Activated gamma-delta T cell treated with Interleukin-2 at 50 U/mL for 16 hours (primary cell): ENCODE measurements at places on chromosomes 5 and 9.
A peak's percentile ranks its signal among the peaks of the same experiment; 100 is the strongest.

DNA sequence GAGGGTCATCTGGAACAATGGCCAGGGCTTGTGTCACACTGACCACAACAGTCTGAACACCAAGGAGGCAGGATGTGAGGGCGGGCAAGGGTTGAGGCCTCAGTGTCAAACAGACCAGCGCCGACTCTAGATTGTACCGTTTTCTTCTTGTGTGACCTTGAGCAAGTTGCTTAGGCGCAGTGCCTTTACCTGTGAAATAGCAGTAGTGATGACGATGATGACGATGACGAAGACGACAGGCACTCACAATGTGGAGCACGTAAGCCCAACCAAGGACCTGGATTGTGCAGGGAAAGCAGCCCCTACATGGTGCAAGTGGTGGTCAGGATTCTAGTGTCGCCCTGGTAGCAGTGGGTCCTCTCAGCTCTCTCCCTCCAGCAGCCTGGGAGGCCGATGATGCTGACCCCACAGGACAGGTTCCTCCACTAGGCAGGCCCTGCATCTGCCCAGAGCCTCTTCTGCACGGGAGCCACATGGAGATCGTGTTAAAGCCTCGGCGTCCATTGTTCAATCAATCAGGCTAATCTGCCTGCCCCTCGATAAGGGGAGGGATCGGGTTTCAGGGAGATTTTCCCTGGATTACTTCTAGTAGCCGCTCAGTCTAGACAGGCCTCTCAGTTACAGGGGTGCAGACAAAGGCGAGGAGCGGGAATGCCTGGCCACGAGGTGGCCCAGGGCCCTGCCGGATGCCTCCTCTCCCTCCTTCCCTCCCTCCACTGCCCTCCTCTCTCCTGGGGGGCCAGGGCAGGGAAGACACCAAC lies 91.7 kb downstream of the MACROH2A1 start:
- DNase-seq, result no peak

GRCh38 chr5:24535646-24536045 lies 109.1 kb downstream of the CDH10 start:
- DNase-seq, result no peak

- DNase-seq, result no peak
These were observed 17.0 kb upstream of the NDUFS4 start for GRCh38 chr5:53543401-53543800.

DNA sequence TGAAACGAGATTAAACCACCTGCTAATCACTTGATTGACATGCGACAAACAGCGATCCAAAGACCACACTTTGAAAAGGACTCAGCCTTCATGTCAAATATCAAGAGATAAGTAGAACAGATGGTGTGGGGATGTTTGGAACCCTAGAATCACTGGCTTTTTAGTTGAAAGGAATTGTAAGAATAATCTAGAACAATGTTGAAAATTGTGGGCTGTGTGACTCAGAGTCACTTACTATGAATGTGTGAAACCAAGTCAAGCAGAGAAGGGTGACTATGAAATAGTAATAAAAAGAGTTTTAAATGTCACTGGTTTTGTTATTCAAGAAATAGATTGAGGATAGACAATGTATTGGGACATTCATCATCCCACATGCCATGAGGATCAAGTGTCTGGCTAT lies 14.1 kb upstream of the C1QTNF3 start:
- no peak for DNase-seq

DNA sequence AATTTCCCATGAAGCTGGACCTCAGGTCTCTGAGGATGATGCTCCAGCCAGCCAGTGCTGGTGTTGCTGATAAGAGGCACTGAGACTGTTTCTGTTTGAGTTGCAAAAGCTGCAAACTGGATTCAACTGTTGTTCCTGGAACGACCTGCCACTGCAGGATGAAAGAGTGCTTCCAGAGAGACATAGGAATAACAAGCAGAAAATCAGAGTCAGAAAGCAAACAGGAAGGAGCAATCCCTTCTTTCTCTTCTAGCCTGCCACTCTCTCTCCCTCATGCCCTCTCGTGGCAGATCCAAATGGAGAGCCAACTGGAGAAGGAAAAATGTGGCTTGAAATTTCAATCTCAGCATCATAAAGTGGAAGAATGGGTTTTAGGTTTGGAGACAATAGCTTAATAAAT lies 110.4 kb downstream of the STARD4 start:
- DNase-seq, result no peak

DNA sequence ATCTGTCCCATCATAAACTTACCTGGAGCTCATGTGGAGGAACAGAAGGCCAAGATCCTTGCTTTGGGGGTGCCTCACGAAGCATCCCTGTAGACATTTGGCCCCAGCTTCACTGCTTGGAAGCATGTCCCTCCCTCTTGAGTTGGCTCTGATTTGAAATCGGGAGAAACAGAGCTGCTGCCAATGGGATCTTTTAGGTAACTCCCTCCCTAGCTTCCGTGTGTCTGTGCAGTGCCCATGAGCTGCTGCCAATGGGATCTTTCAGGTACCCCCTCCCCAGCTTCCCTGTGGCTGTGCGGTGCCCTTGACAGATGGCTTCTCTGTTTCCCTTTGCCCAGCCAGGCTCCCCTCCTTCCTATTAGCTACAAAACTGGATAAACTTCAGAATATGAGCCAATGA lies 178.0 kb downstream of the NR3C1 start:
- DNase-seq, result no peak

DNA sequence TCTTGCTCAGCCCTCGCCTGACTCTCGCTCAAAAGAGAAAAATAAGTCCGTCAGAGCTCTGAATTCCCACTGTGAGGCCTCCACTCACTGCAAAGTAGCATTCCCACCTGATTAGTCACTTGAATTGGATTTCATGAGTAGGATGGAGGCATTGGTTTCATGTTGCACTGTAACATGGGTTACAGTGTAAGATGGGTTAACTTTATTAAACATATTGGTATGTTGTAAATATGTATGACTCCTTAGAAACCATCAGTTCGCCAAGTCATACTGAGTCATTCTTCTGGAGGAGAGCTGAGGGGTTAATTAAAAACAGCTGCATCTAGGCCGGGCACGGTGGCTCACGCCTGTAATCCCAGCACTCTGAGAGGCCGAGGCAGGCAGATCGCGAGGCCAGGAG lies 93.8 kb upstream of the BNC2 start:
- no peak for DNase-seq

DNA sequence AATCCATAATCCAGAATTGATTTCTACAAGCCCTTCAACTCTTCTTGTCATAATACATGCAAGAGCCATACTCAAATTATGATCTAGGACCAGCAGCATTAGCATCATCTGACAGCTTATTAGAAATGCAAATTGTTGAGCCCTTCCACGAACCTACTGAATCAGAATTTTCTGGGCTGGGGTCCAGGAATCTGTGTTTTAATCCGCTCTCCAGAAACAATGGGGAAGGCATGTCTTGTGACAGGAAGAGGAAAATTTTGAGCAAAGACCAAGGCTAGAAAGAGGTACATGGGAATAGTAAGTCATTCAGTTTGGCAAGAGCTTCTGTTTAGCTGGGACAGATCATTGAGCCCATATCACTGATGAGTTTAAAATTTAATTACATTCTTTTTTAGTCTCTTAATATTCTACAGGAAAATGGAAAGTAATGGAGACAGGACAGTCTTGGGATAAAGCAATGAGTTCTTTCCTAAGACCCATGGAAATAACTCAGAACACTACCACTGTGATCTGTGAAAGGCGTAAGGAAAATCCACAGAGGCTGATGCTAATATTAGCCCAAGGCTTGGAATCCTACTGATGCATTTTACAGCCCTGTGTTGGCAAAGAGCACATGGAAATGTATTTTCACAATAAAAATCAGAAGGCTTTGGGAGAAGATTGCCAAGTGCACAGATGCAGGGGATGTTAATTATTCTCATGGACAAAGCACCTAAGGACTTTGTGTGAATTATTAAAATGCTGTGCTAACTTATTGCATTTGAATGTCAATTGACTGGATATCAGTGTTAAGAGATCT lies 73.7 kb upstream of the STK32A start:
- no peak for DNase-seq

DNA sequence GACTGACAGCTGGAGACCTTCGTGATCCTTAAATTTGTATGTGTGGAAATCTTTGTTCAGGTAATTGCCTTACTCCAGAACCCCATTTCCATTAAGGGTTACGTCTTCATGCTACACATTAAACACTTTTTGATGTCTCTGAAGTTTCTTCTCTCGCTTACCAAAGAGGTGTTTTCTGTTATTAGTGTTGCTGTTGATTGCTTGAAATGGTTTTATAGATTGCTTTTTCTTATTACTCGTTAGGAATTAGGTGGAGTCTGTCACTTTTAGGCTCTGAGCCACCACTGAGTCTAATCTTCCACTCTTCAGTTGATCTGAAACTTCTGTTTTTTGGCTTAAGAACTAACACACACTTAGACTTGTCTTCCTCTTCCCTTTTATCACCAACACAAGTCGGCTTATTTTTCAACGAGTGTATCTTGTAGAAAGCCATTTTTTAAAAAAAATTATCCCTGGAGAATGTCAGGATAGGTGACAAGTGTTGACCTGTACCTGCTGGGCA lies 62.2 kb upstream of the PPARGC1B start:
- no peak for DNase-seq

- DNase-seq, result no peak
These were observed 29.5 kb upstream of the PTPDC1 start for GRCh38 chr9:94054716-94055115.

GRCh38 chr9:137202966-137203365 lies 2.4 kb upstream of the TPRN start:
- no peak for DNase-seq

DNA sequence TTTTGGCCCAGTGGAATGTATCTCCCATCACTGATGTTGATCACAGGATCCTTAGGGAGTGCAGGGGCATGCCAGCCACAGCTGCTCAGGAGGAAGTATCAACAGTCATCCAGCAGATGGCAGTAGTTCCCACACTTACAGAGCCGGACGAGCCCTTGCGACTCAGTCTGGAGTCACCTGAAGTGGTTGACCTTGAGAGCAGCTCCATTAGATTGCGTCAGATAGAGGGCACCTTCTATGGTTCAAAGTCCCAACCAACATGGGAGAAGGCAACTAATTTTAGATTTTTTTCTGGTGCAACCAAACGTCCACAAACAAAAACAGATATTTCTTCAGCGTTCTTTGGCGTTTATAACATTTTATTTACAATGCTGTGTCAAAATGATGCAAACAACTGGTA lies 124.5 kb downstream of the EGFLAM start:
- peak; percentile 16 for DNase-seq

DNA sequence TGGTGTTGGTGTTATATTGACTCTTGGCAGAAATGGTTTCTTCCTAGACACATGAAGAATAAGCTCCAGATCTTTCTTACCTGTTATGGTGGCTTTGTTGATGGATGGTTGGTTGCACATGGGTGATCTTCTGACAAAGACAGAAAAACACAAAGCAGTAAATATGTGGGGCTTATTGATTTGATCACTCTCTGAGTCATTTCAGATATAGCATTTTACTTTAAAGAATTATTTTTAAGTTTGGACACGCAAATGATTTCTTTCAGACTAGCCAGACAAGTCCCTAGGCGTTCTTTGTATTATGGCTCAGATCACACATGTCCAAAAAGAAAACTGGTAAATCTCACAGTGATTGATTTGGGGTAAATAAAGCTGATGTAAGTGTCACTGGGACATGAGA lies 597.6 kb downstream of the RAB3C start:
- DNase-seq, result no peak

GRCh38 chr5:166671811-166672210 lies 1619.6 kb upstream of the WWC1 start:
- DNase-seq, result no peak

- no peak for DNase-seq
These were observed 50.5 kb upstream of the OLFM1 start for GRCh38 chr9:135036861-135037465.

DNA sequence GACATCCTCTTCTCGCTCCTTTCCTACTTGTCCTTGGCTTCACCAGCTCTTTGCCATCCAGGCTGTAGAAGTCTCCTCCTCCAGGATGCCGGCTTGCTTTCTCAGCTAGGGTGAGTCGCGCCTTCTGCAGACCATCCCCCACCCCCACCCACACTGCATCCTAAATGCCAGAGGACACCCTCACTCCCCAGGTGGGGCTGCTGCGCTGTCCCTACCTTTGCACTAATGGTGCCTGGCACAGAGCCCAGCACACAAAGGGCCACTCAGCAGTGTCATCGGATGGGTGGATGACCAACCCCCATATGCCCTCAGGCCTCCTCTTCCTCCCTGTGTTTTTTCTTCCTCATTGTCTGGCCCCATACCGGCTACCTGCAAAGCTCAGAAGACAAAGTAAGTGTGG lies 14.8 kb downstream of the IL9 start:
- DNase-seq, result no peak

DNA sequence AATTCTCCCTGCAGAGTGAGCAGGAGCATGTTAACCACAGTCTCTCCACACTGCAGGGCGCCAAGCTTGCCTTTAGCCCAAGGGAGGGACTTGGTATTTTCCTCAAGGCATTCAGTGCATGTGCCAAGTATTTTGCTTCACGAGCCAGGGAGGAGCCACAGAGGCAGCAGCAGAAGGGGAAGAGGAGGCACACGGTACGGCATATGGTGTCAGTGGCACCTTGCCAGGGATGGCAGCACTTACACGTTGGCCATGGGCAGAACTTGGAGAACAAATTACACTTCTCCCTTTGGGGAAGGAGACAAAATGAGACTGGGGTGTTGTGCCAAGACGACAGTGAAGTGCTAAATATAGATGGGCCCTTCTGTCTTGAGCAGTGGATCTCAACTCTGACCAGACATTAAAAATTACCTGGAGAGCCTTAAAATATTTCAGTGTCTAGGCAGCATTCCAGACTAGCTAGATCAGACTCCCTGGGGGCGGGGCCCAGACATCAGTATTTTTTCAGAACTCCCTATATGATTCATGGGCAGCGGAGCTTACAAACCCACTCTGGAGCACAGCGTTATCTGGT lies 155.8 kb downstream of the DRD1 start:
- DNase-seq, result no peak

DNA sequence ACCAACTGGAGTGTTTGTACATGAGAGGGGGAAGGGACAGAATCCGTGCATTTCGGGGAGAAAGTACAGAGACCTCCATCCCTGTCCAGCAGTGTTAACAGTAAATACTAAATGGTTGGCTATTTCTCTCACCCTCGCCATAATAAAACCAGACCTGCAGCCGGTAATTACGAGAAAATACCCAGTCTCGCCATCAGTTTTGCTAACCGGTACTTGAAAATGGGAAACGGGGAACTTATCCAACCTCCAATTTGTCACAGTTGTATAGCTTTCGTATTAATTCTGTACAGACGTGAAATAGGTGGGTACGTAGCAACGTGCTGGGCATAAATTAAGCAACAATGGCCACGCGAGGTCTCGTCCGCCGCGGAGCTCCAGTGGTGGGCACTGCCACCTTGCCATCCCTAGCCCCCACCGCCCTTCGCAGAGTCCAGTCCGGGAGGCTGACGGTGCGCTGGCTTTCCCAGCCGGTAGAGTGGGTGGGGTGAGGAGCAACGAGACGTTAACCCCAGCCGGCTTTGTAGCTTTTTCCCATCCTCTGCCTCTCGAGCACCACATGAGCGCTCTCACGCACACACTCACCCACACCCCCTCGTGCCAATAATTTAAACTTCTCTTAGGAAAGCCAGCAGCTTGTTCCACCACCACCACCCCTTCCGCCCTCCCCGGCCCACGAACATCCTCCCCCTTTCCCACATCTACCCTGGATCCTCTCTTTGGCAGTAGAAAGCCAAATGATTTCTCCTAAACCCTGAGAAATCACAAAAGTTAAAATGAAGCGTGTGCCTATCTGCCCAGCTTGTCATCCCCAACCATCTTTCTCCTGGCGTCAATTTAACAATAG lies 1.8 kb downstream of the ELAVL2 start:
- DNase-seq, result no peak

GRCh38 chr5:27855491-27855890 lies 817.1 kb upstream of the CDH9 start:
- DNase-seq, result no peak
